PC-3 (cell line): ENCODE measurements at places on chromosomes 1 and 21.

GRCh38 chr21:38289705-38290485, 33.1 kb downstream of the KCNJ15 start:
- DNase-seq = peak; percentile 91

DNA sequence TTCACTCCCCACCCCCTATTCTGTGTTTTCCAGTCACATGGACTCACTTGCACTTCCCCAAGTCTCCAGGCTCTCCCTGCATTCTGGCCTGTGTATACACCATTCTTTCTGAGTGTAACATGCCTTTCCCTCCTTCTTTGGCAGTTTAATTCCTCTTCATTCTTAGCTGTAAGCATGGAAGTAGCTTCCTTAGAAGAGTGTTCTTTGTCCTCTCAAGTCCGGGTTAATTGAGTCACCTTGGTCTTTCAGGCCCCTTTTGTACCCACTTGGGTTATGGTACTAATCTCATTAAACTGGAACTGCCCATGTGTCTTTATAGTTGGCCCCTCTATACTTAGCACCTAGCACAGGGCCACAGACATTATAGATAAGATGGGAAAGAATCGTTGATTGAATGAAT, 525.3 kb upstream of the ADGRL4 start:
- no peak for DNase-seq

GRCh38 chr1:978069-978834, 3.6 kb downstream of the PERM1 start:
- no peak for DNase-seq

GRCh38 chr1:61186753-61187152, 104.4 kb downstream of the NFIA start:
- DNase-seq = no peak

- no peak for DNase-seq
Measured at GRCh38 chr1:61604684-61605083, 120.3 kb downstream of the TM2D1 start.
